ENCODE measurements at places on chromosomes 1 and 21.

GRCh38 chr1:9654051-9654833 lies 2.7 kb downstream of the PIK3CD start:
- DNase-seq = no peak

DNA sequence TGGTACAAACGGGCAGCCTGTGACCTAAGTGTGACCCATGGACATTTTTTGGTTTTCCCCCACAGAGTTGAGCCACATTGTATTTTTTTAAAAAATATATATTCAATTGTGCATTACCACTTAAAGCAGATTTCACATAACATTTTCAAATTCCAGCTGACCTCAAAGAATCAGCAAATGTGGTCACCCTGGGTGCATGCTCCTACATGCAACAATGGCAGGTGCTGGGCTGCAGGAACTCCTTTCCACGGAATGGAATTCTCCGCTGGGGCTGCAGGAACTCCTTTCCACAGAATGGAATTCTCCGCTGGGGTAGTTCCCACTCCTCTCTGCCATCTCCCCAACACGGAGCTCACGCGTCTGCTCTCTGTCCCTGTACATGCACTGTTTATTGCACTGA lies 68.7 kb downstream of the MAP10 start:
- no peak for DNase-seq

DNA sequence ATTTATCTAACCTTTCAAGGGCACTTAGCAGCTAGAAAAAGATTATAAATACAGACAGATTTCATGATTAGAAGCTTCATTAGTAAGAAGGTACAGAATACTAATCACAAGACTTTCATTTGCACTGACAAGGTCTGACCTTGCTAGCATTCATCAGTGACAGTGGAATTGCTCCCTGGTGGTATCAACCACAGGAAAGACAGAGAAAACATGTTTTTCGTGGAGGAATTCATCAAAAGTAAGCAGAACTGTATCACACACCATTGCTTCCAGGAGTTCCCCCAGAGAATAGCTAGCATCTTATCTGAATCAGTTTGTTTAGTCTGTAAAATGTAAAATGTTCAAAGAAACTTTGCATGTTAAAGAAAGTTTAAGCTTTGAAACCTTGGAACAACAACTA lies 20.6 kb upstream of the CRB1 start:
- no peak for DNase-seq

DNA sequence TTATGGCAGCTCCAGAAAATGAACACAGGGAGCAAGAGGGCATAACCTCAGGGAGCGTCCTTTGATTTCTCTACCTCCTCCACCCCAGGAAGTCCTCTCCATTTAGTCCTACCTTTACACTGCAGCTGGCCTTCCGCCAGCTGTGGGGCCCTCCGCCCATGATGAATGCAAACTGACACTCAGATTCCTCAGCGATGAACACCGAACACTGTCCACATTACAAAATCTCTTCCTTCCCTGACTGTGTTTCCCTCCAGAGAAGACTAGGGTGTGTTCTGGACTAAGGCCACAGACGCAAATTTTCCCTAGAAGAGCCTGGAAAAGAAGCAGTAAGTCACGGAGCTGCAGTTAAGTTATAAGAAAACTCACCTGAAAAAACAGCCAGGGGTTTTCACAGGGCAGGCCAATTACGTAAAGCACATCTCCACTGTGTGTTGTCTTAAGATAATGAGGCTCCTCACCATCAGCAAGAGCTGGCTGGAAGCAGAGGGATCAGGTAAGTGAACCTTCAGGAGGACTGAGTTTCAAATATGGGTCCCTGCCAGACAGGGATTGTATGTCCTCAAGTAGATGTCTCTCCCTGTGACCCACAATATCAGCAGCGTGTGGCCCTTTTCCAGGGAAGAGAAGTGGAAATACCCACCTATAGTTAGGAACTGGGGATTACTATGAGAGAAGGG lies 46.3 kb upstream of the ATP1B1 start:
- no peak for DNase-seq

DNA sequence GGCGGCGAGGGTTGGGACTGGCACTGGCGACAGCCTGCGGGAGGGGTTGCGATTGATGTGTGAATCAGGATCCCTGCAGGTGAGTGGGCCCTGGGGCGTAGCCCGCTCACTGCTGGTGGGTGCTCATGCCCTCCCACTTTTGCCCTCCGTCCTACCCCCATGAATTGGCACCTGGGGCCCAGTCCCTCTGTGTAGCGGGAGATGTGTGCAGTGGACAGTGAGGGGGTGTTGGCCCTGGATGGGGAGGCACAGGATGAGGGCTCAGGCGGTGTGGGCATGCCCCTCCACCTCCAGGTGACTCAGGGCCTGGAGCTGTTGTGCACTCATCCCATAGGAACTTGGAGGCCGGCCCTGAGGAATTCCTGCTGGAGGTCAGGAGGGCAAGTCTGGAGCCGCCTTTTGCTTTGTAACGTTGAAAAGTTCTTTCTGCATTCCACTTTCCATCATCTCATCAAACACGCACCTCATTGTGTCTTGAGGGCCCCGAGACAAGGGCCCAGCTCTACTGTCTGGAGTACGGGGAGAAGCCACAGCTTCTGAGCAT lies 3.0 kb downstream of the PEAR1 start:
- DNase-seq = no peak

DNA sequence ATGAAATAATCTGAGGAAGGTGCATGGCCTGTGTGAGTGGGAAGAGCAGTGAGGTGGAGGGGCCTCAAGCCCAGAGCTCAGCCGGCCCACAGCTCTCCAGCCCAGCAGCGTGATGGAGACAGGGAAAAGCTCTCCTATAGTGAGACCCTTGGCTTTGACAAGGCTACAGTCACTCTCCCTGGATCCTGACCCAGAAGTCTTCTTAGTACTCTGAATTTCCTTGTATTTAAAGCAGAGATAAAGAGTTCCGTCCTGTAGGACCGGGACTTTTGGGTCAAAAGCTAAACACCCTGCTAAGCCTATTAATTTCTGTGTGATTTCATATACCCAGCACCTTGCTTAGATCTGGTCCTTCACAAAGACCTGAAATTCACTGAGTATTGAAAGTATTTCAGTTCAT lies 48.2 kb upstream of the F3 start:
- no peak for DNase-seq

DNA sequence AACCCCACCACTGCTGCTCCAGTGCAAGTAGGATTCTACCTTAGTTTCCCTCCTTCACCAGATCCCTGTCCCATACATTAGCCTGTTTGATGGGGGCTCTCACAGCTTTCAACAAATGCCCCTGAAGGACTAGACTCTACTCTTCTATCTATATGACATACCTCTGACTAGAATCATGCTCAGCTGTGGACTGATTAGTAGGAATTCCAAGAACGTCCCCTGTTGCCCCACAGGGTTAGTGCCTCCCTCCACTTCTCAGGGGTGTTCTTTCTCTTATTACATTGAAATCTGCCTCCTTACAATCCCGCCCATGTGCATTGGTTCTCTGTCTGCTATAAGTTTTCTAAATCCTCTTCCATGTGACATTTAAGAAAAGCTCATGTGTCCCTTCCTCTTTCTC lies 375.9 kb upstream of the DUSP10 start:
- DNase-seq = no peak

- DNase-seq = no peak
These were observed 2.6 kb upstream of the FMOD start for GRCh38 chr1:203353486-203353885.

GRCh38 chr1:17141441-17142197 lies 22.4 kb upstream of the PADI2 start:
- no peak for DNase-seq

GRCh38 chr21:44789880-44790279 lies 11.7 kb downstream of the UBE2G2 start:
- no peak for DNase-seq

DNA sequence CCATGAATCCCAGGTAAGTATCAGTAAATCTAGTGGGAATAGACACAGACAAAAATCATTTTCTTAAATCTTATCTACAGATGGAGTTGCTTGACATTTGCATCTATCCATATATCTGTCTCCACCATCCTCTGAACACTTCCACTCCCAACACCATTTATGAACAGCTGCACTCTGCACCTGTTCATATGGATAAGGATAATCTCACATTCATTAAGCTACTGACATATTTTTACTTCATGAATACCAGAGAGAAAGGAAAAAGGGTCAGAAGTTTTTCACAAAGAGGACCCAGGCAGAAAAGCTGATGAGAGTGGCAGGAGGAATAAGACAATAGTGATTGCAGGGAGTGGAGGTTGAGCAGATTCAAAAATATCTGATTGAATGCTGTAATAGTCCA lies 222.6 kb downstream of the DNAH14 start:
- DNase-seq = no peak

DNA sequence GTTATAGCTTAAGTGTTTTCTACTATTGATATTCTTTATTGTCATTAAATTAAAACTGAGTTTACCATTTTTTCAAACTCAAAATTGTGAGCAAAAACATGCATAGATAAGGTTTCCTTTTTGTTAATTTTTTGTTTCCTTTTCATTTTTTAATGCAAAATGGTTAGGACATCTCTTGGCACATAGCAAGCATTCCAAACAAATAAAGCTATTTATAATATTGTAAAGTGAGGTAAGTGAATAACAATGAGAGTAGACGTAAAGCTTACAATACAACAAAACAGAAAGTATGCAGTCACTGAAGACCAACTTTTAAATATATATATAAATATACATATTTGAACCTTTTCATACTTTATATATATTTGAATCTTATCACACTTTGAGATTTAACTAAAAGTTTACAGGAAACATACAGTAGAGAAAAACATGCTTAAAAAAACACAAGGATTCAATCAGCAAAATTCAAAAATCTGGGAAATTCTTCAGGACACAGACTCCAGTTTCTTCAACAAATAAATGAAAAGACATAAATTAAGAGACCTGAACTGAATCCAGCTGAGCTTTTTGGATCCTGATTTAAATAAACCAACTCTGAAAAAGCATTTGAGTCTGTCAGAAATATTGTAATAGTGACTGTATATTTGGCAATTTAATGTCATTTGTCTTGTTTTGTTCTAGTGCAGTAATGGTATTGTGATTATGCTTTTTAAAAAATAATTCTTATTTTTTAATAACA lies 67.5 kb upstream of the SAMSN1 start:
- DNase-seq = no peak

Measured in COR-L47 (cell line).